Esophagus muscularis mucosa (tissue), 4 donors: ENCODE measurements at places on chromosomes 4 and X. TPM values are rescaled to one million over a fixed set of nuclear protein-coding genes. Genes with fewer than 3 reads are reported as not detected.

The USP27X gene
- 5.1 TPM for total RNA-seq

The TTC29 gene
- total RNA-seq = not detected

The SH3RF1 gene
- total RNA-seq = 10.3 TPM

The QRFPR gene
- total RNA-seq = not detected

DNA sequence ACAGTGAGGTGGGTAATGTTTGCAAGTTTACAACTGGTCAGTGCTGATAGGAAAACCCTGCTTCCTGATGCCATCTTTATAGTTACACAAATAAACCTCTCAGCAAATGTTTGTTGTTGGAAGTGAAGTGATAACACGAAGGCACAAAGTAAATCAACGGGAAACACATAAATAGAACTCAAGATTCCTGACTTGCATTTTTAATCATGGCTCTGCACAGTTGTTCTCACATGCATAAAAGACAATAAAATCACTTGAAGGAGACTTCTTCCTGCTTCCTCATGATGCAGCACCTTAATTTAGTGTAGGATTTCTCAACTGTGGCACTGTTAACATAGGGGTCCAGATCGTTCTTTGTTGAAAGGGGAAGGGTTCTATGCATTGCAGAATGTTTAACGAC, 907.7 kb downstream of the RAB28 start:
- no peaks in the 10 kb centered on the region for H3K27me3 ChIP-seq
- H3K36me3 ChIP-seq = no peaks in the 10 kb centered on the region
- no peaks in the 10 kb centered on the region for H3K4me1 ChIP-seq
- no peak overlapping the region for H3K4me3 ChIP-seq
- H3K27ac ChIP-seq = no peak overlapping the region
- no peak for DNase-seq

DNA sequence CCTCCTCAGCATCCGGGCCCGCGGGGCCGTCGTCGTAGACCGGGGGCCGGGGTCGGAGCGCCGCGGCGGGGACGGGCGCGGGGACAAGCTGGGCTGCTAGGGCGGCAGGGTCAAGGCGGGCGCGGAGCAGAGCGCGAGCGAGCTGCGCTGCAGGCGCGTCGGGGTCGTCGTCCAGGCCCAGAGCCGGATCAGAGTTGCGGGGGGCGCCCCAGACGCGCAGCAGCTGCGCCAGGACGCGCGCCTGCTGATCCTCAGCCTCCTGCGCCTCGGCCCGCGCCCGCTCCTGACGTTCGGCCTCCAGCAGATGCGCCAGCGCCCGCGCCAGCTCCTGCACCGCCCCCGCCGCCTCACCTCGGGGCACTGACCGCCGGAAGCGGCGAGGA, 3.5 kb downstream of the PCSK1N start:
- H3K27me3 ChIP-seq = peaks cover 23% of the 10 kb centered on the region
- H3K36me3 ChIP-seq = no peaks in the 10 kb centered on the region
- H3K27ac ChIP-seq = no peak overlapping the region
- no peak for DNase-seq
- peaks cover 26% of the 10 kb centered on the region for H3K4me1 ChIP-seq

GRCh38 chr4:86159216-86159615, 200.6 kb downstream of the MAPK10 start:
- H3K27ac ChIP-seq = no peak overlapping the region
- H3K36me3 ChIP-seq = no peaks in the 10 kb centered on the region
- no peaks in the 10 kb centered on the region for H3K27me3 ChIP-seq
- no peak for DNase-seq
- H3K4me3 ChIP-seq = no peak overlapping the region
- H3K4me1 ChIP-seq = no peaks in the 10 kb centered on the region

DNA sequence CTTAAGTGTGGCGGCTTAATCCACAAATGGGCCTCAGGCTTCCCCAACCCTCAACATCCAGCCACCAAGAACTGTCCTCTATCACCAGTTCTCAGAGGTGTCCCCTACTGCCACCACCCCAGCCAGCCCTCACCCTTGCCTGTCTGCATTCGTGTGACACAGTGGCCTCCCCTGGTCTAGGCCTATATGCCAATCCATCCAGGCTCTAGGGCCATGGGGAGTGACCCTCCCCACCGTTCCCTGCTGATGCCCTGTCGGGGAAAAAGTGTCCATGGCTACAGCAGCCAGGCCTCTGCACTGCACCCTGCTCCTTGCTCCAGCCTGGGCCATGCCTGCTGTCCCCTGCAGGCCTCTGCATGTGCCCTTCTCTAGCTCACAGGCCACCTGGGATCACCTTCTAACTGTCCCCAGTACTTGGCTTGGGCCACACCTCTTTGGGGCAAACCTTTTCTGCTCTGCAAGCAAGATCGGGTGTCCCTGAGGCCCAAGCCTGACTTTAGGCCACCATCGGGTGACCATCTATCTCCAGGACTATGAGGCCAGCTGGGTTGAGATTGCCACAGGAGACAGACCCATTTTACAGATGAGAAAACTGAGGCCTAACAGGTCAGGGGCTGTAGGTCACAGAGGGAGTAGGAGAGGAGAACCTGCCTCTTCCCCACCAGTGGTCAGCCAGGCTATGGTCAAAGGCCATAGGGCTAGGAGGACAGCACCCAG, 75.8 kb downstream of the JAKMIP1 start:
- peaks cover 31% of the 10 kb centered on the region for H3K27me3 ChIP-seq
- no peak for DNase-seq
- H3K4me3 ChIP-seq = no peak overlapping the region

- DNase-seq = no peak
- no peaks in the 10 kb centered on the region for H3K27me3 ChIP-seq
- no peak overlapping the region for H3K27ac ChIP-seq
Measured at GRCh38 chrX:136870064-136870463, 10.5 kb downstream of the RBMX start.

GRCh38 chr4:157521906-157522305, 301.4 kb downstream of the GRIA2 start:
- H3K27ac ChIP-seq = no peak overlapping the region
- H3K27me3 ChIP-seq = no peaks in the 10 kb centered on the region
- no peaks in the 10 kb centered on the region for H3K36me3 ChIP-seq
- no peaks in the 10 kb centered on the region for H3K4me1 ChIP-seq
- H3K4me3 ChIP-seq = no peak overlapping the region
